GM13977 (cell line): ENCODE measurements at places on chromosomes 16 and 17.

DNA sequence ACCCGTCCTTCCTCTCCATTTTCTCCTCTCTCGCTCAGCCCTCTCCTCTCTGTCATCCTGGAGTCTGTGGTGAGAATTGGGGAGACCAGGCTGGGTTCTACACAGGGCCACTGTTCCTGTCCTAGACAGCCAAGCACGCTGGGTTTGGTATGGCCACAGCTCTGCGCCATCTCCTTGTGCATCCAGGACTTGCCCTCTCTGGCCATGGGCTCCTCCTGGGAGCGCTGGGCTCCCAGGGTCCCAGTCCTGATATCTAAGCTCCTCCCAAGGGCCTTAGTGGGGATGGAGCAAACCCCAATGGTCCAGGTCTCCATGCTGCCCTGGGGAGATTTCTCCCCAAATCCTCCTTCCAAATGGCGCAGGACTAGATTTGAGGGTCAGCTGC is 27.2 kb upstream of the ITGA3 start:
- DNase-seq, result no peak

DNA sequence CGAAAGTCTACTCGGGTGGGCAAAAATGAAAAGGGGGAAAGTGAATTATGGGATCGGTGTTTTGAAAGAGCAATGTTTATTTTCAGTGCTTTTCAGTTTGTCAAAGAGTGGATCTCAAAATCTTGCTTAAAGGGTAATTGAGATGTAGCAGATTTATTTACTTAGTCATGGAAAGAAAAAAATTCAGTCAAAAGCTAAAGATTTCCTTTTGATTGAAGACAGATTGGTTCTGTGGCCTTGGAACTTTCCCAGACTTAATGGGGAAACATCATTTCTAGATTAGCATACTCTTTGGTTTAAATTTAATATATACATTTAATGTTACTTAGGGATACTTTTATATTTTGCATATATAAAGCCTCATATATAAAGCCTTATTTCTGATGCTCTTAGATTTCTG is 20.6 kb downstream of the PRKAR1A start:
- no peak for DNase-seq

GRCh38 chr17:32859857-32860525 is 16.9 kb downstream of the MYO1D start:
- DNase-seq, result peak; percentile 47

GRCh38 chr16:58628845-58629732 is 537 bp downstream of the CNOT1 start:
- no peak for DNase-seq

DNA sequence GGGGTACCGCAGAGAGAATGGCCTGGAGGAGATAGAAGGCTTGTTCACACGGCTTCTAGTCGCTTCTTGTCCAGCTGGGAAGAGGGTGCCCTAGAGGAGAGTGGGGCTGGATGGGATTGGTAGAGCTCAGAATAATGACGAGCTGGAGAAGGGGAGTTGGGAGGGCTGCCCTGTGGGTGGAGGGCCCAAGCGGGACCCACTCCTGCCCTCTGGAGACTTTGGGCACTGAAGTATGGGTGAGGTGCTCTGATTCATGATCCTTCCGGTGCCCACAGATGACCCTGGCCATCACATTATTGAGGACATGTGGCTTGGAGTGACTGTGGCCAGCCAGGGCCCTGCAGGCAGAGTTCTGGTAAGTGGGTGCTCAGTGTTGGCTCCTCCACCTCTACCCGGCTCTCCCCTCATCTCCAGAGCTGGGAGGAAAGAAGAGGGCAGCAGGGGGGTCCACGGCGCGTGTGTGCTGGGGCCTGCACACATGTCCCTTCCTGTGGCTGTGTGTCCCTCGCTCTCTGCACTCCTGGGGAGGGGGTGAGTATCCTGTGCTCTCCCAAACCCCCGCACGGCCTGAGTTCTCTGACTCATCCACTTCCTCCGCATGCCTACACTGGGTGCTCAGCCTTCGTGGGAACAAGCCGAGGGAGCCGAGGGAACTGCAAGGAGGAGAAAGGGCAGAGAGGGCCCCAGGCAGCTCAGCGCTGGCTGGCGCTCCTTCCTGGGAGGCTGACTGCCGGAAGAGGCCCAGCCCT is 8.5 kb downstream of the ITGA3 start:
- no peak for DNase-seq

DNA sequence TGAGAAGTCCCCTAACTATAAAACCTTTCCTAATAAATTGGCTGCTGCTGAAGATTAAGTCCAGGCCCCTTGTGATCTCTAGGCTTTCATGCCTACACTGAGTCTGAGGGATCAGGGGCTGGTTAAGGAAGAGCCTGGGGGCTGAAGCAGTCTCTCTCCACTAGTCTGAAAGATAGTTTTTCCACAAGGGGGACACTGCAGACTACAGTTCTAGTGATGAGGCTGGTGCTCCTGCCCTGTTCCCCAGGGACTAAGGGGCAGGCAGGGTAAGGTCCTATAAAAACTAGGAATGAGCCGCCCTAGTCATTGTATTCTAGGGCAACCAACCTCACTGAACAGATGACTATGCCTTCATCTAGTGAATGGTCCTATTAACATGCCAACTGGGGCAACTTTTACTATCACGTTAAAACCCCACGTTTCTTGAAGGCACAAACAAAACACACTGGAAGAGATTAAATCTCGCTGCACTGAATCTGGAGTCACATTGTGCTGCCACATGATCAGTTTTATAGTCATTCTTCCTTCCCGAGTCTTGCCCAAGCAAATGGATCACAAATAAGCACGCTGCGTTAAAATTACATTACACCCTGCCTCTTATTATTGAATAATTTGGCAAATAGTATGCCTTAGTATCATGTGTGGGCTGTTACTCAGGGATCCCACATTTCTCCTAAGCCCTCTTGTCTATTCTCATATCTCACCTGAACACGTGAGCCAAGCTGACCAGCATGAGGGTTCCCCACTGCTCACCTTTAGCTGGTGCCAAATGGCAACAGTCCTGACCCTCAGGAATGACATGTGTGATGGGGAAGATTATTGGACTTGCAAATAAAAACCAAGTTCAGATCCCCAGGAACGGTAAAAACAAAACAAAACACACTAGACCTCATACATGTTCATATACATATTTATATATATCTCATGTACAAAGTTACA is 95.4 kb upstream of the TOB1 start:
- no peak for DNase-seq

DNA sequence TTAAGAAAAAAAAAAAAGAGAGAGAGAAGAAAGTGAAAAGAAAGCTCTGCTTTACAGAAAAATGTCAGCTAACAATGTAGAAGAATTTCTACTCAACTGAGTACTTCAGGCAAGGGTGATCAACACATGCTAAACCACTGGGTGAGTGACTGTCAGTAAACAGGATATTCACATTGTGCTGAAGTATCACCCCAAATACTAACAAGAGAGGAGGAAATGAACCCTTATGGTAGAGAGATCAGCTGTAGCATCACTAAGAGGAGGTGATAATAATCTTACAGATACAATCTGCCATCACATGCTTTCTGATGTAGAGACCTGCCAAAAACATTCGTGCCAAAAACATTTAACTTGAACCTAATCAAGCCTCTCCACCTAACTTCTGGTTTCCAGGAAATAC is 30.7 kb upstream of the ICAM2 start:
- no peak for DNase-seq

DNA sequence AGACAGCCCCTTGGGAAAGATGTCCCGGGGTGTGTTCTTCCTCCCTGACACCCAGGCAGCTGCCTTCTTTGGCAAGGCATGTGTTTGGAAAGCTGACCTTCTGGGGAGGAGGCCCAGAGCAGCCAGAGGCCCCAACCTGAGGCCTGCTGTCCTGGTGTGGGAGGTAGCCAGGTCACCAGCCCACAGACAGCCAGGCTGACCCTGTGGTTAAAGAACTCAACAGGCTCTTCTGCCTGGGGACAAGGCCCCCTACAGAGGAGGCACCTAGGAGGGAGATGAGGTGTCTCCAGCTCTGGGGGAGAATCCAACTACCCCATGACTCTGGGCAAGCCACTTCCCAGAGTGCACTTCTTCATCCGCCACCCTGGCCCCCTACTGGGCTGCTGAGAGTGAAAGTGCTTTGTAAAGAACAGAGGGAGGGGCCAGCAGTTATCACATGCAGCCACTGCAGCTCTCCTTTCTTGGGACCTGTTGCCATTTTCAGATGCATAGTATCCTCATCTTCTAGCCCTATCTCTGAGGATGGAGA is 13.1 kb upstream of the SREBF1 start:
- DNase-seq, result peak; percentile 75

GRCh38 chr16:74623839-74624235 is 16.9 kb upstream of the GLG1 start:
- DNase-seq, result no peak

- DNase-seq, result no peak
Observed at GRCh38 chr17:9676820-9677310, 31.5 kb downstream of the USP43 start.

- no peak for DNase-seq
Observed at GRCh38 chr17:29433541-29433940, 43.4 kb downstream of the TAOK1 start.

DNA sequence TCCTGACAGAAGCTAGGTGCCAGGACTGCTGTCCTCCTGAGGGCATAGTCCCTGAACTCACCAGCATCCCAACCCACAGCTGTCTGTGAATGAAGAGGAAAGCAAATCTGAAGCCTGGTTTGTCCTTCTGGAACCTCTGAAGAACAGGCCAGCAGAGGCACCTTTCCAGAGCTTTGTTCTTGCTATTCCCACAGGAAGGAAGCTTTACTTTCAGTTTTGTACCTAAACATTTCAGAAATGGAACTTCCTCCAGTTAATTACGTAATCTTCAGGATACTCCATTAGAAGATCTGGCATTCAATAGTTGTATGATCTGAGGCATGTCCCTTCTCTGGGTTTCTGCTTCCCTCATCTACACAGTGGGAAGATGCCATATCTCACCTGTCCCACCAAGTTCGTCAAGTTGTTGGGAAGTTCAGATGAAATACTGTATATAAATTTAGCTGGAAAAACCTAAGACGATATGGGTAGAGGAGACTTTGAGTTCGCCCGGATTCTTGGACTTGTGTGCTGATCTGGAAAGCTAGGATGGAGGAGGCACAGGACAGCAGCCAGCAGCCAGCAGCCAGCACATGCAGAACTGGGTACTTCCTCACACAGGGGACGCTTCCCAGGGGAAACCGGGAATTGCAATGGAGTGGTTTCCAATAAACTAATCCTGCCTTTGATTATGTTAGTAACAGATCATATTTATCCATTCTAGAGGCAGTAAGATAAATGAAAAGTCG is 22.4 kb downstream of the NXPH3 start:
- DNase-seq, result no peak

DNA sequence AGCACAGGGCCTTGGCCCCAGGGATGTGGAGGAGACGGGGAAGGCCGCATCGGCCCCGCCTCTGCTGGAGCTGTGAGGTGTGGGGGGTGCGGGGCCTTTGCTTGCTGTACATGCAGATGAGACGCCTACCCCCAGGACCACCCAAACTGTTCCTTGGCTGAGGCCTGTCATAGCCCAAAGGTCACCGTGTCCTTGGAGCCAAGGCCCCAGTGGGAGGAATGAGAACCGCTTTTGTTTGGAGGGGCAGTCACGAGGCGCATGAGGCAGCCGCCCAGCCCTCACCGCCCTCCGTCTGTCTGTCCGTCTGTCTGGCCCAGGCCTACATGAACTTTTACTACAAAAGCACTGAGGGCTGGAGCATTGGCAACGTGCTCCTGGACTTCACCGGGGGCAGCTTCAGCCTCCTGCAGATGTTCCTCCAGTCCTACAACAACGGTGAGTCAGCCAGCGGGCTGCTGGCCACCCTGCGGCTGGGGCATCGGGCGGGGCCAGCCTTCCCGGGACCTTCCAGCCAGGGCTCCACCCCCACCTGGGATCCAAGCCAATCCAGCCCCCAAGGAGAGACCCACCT is 8.8 kb downstream of the TAX1BP3 start:
- DNase-seq, result no peak

DNA sequence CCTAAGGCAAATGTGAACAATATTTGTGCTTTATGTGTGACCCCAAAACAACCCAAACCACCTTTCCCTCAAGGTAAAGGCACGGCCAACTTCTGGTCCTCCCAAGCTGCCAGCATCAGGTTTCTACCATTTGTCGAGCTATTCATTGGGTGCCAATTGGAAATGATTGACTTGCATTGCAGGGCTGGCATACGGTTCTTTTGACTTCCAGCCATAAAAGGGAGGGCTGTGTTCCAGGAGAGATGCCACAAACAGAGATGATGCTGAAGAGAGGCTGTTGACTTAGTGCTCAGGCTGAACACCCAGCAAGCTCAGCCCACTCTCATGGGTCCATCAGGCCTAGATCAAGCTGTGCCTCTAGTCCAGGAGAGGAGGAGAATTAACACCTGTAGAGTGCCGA is 252.4 kb downstream of the GRIN2A start:
- no peak for DNase-seq

DNA sequence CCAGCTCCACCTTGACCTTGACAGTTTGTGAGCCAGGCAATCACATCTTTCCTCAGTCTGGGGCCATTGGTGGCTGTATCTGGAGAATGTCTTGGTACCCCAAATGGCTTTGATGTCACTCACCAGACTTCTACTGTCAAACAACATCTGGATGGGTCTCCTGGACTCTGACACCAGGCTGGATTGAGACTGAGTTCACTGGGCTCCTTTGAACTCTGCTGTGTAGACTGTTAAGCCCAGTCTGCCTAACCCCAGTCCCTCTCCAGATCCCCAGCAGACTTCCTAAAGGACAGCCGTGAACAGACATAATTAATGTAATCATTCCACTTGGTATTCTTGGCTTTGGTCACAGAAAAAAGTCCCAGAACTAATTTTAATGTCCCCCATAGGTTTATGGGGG is 84.1 kb upstream of the KIFC3 start:
- DNase-seq, result no peak

GRCh38 chr17:1271441-1271840 is 1.2 kb downstream of the BHLHA9 start:
- DNase-seq, result no peak

GRCh38 chr17:69327060-69327831 is at the start of gene ABCA5:
Gene ABCA5 (minus strand): TSS chr17:69327133. CDS start chr17:69314415, 12,718 bp downstream.
- peak; percentile 96 for DNase-seq

DNA sequence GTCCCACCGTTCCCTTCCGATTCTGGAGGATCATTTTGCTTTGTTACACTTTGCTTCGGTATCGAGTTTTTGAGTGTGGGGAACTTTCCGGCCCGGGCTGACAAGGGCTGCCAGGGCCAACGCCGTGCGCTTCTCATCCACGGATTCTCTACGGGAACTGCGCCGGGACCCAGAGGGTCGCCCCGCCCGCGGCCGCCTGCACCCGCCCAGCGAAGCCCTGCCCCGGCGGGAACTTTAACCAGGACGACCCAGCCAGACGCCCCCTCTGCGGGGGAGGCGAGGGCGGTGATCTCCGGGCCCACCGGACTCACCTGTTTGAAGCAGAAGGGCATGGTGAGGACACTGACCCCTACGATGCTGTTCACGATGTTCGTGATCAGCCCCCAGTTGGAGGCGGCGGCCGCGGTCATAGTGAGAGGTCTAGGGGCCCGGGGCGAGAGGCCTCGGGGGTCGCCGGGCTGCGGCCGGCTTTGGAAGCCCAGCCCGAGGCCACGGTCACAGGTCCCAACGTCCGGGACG is 536 bp downstream of the SLC38A10 start:
- DNase-seq, result no peak

- DNase-seq, result no peak
Observed at GRCh38 chr17:33389504-33390135, 96.5 kb upstream of the ASIC2 start.

- no peak for DNase-seq
Observed at GRCh38 chr16:86869288-86870022, 291.1 kb downstream of the FOXL1 start.

- DNase-seq, result peak; percentile 74
Observed at GRCh38 chr16:73036074-73036826, 11.7 kb downstream of the ZFHX3 start.
